Stimulated activated CD4-positive, alpha-beta T cell treated with anti-CD3 and anti-CD28 coated beads, Interleukin-1b, Interleukin-23, amount 100 ng/mL, for 1 hour (primary cell): ENCODE measurements at places on chromosomes 13 and 19.

- no peak for DNase-seq
Measured at GRCh38 chr13:102978168-102978567, 88.0 kb downstream of the SLC10A2 start.

DNA sequence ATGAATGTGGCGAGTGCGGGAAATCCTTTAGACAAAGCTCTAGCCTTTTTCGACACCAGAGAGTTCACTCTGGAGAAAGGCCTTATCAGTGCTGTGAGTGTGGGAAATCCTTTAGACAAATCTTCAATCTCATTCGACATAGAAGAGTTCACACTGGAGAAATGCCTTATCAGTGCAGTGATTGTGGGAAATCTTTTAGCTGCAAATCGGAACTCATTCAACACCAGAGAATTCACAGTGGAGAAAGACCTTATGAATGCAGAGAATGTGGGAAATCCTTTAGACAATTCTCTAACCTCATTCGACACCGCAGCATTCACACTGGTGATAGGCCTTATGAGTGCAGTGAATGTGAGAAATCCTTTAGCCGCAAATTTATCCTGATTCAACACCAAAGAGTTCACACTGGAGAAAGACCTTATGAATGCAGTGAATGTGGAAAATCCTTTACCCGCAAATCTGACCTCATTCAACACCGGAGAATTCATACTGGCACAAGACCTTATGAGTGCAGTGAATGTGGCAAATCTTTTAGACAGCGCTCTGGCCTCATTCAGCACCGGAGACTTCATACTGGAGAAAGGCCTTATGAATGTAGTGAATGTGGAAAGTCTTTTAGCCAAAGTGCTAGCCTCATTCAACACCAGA lies 5.7 kb downstream of the ZNF551 start:
- DNase-seq = no peak

- no peak for DNase-seq
Measured at GRCh38 chr19:19259741-19260140, 13.4 kb downstream of the TM6SF2 start.

GRCh38 chr13:98221234-98221633 lies 44.2 kb upstream of the RNF113B start:
- DNase-seq = no peak

- DNase-seq = no peak
Measured at GRCh38 chr19:57642396-57643046, 9.6 kb downstream of the ZNF211 start.

DNA sequence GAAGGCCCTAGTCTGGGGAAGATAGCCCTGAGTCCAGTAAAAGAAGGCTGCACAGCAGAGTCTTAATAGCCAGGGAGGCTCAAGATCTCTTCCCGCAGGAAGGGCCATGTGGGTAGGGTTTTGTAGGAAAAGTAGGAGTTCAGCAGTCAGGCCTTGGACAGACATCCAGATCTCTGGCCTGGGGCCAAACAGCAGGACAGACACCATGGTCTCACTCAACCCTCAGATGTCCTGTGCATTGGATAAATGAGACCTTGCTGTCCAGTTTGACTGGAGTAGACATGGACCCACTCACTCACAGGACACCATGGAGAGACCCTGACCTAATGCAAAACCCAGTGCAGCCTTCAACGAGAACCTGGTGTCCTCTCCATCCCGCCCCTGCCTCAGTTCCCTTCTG lies 3.9 kb downstream of the OCEL1 start:
- DNase-seq = no peak

DNA sequence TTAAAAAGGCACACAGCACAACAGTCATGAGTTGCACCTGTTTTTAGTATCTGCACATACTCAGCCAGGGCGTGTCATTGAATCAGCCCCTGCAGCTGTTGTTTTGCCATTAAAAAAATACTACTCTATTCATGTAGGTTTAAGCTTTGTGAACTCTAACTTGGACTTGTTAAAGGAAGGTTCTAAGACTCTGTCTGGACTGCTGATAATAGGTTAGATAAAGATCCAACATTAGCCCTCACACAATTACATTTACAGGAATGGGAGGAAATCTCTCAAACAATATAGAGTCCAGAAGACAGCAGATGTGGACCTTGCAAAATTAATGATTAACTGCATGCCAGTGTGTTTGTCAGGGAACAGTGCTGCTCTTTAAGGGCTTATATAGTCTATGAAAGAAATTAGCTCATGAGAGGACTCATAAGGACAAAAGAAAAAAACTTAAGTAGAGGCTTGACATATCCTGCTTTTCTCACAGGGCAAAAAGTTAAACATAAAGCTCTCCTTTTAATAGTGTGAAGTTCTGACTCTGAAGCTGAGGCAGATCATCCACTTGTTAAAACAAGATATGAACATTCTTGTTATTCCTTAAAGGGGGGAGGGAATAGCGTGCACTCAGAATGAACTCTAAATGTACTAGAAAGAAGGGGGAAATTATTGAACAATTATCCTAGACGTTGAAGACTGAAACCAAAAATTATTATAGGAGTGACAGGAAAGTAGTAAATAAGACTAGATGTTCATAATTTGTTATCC lies 243.6 kb downstream of the NDFIP2 start:
- DNase-seq = no peak

DNA sequence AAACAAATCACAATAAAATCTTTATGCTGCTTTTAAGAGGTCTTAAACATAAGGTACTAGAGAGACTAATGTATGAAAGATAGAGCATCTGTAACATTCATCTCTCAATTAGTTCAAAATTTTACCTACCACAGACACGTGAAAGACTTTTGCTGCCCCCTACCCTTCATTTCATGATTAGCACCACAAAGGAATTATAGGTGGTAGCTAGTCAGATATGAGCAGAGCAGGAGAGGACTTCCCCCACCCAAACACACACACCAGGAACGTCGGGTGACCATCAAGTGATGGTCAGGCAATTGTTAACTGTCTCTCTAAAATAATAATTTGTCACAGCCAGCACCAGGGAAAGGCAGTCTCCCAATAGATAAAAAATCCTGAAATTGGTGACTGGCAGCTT lies 1531.7 kb upstream of the SPRY2 start:
- no peak for DNase-seq

DNA sequence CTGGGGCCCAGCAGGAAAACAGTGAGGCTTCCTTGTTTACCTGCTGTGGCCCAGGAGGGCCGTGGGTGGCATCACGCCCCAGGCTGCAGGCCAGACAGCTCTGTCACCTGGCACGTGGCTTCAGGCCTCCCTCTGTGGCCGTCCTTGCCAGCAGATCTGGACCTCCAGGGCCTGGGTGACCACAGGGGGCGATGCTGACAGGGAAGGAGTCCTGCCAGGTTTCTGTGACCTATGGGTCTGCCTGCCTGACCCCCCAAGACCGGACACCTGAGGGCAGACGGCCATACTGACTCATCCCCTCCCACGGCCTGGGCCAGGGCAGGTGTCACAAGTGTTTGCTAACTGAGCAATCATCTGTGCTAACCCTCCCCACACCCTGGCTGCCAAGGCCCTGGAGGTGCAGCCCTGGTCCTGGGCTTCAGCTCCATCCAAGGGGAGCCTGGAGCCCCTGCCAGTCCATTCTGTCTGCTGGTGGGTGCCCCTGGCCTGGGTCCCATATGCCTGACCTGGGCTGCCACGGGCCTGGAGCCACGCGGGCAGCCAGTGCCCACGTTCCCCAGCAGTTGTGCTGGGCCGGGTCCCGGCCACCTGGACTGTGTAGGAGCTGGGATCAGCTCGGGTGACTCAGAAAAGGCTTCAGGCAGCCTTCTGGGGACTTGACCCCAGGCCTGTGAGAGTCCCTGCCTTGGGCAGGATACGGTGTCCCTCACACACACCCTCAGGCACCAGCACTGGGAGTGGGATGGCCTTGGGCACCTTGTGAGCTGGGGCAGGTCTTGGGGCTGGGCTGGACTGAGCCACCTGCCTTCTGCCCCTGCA lies 3.7 kb downstream of the CDC34 start:
- no peak for DNase-seq

DNA sequence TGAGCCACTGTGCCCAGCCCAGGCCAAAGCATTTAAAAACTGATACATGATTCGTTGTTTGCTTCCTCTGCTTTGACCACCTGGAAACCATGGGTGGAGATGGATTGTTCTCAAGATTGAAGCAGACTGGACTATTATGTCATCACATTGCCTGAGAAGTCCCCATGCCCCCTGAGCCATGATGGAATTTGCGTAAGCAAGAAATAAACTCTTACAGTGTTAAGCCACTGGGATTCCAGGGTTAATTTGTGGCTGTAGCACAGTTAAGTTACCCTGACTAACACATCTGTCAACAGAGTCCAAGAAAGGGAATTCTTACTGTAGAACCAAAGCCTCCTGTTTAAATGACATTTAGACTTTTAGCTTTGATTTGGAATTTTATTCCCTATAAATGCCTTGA lies 19.4 kb upstream of the DHRS12 start:
- no peak for DNase-seq

DNA sequence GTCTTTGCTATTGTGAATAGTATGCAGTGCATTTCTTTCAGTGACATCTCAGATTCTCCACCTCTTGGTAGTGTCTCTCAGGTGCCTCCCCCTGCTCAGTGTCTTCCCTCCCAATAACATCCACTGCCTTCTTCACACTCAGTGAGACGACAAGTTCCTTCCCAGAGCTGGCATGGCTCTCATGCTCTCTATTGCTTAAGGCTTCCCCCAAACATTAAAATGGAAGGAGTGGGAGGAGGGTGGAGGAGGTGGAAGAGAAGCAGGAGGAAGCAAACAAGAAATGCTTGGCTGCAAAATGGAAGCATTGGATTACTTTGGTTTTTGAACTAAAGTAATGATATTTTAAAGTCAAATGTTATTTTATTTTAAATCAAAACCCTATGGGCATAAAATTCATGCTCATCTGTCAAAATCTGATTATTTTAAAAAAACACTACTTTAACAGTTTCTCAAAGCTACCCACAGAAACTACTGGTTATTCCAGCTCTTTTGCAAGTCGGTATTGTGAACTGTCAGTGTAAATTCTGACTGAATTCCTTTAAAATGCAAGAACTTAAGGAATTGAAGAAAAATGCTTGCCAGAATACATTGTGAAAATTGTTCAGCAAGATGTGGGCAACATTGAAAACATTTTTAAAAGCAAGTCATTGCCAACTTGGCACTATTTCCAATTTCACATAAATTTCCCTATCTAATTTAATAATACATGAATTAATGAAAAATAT lies 727.6 kb upstream of the ARGLU1 start:
- DNase-seq = no peak

DNA sequence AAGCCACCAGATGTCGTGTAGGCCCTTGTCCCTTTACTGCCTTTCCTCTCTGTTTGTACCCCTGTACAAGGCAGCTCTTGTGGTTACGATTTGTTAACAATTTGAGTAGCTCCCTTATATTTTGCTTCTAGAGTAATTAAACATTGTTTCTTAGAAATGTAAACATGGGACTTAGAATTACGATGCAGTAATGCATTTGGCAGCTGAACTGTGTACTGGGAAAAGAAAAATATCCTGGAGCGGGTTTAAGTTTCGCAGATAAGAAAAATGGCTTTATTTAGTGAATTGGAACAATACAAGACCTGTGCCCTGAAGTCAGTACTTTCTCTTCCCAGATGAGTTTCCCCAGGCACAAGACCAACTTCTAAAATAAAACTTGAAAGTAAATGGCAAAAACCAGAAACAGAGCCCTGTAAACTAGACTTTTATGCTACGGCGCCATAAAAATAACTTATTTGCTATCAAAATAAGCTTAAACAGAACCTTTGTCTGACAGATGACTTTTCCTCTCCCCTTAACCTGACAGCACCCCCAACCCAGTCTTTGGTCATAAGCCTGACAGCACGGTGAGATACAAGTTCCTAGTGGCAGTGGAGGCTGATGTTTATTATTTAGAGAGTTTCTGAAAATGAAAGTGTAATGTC lies 63.0 kb downstream of the LRCH1 start:
- no peak for DNase-seq

GRCh38 chr19:13024126-13024950 lies 29.1 kb downstream of the NFIX start:
- DNase-seq = no peak

GRCh38 chr13:37383856-37384370 lies 214.7 kb downstream of the POSTN start:
- no peak for DNase-seq

DNA sequence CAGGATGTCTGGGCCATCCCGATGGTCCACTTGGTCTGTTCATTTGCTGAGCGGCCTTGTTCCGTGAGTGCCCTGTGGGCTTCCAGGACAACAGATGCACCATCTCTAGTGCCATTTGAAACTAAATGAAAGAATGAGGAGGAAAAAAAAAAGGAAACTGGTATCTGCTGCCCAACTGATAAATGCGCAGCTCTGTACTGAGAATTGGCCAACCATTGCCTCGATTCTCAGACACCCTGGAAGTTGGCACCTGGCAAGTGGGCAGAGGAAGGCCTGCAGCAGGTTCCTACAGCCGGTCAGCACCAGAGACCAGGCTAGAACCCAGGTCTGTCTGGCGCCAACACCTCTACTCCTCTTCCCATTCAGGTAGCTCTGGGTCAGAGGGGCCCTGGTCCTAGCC lies 18.9 kb downstream of the SLC7A1 start:
- no peak for DNase-seq

GRCh38 chr13:105118426-105118985 lies 1417.0 kb downstream of the EFNB2 start:
- no peak for DNase-seq

DNA sequence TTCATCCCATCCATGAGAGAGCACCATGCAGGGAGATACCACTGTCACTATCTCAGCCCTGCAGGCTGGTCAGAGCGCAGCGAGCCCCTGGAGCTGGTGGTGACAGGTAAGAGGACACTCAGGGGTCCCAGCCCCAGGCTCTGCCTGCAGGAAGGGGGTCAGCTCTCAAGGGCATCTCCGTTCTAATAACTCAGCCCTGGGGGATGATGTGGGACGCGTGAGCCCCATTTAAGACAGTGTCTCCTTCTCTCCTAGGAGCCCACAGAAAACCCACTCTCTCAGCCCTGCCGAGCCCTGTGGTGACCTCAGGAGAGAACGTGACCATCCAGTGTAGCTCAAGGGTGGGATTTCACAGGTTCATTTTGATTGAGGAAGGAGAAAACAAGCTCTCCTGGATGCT lies 15.5 kb upstream of the KIR3DL3 start:
- DNase-seq = no peak

DNA sequence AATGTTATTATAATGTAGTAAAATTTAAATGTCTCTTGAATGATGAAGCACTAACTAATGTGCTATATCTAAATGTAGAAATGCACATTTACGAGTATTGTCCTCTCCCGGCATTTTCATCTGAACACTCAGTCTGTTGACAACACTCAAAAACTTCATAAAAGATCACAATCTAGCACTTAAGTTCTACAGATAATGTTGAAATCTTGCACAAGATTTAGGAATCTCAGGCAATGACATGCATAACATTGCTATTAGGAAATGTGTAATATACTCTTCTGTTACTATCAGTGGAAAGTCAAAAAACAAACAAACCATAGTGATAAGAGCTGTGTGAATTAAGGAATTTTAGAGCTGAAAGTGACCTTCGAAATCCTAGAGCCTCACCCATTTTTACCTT lies 37.5 kb upstream of the XPO4 start:
- no peak for DNase-seq

GRCh38 chr13:34145061-34145460 lies 327.1 kb downstream of the RFC3 start:
- no peak for DNase-seq

GRCh38 chr19:10603873-10604459 lies 16.9 kb upstream of the AP1M2 start:
- DNase-seq = no peak

GRCh38 chr13:79582896-79583295 lies 101.9 kb downstream of the NDFIP2 start:
- no peak for DNase-seq

GRCh38 chr13:39712626-39713025 lies 57.2 kb downstream of the COG6 start:
- DNase-seq = no peak
